ENCODE measurements at places on chromosomes 2 and 18. TPM values are rescaled to one million over a fixed set of nuclear protein-coding genes. Genes with fewer than 3 reads are reported as not detected.

ARID5A gene
- 29.5 TPM for total RNA-seq

NETO1 gene
- not detected for total RNA-seq

RFX8 gene
- 20.3 TPM for total RNA-seq

EPC2 gene
- total RNA-seq, result 19.9 TPM

NOL4 gene
- not detected for total RNA-seq

TDRD15 gene
- not detected for total RNA-seq

PCARE gene
- not detected for total RNA-seq

LBH gene
- 31.3 TPM for total RNA-seq

HTR2B gene
- 269 TPM for total RNA-seq

LRRC30 gene
- total RNA-seq, result not detected

DCDC2C gene
- not detected for total RNA-seq

ADAM23 gene
- 7.7 TPM for total RNA-seq

FEV gene
- total RNA-seq, result not detected

ANAPC1 gene
- total RNA-seq, result 48.9 TPM

RAB10 gene
- 304 TPM for total RNA-seq

RUFY4 gene
- not detected for total RNA-seq

DLX1 gene
- total RNA-seq, result 0.62 TPM

CIB4 gene
- not detected for total RNA-seq

CNTNAP5 gene
- not detected for total RNA-seq

HAAO gene
- 0.53 TPM for total RNA-seq

ASXL3 gene
- total RNA-seq, result 0.13 TPM

TEKT4 gene
- total RNA-seq, result not detected

EIF2AK2 gene
- total RNA-seq, result 26.6 TPM

NTSR2 gene
- total RNA-seq, result not detected

GPR35 gene
- total RNA-seq, result 0.19 TPM

WDR43 gene
- 59.9 TPM for total RNA-seq

COBLL1 gene
- total RNA-seq, result 3.6 TPM

EML6 gene
- 0.87 TPM for total RNA-seq

EVX2 gene
- not detected for total RNA-seq

SLC16A14 gene
- 6.2 TPM for total RNA-seq

NAPG gene
- total RNA-seq, result 57.5 TPM

MRO gene
- not detected for total RNA-seq
